NCI-H1417 (cell line): ENCODE measurements at places on chromosomes 7 and 10.

DNA sequence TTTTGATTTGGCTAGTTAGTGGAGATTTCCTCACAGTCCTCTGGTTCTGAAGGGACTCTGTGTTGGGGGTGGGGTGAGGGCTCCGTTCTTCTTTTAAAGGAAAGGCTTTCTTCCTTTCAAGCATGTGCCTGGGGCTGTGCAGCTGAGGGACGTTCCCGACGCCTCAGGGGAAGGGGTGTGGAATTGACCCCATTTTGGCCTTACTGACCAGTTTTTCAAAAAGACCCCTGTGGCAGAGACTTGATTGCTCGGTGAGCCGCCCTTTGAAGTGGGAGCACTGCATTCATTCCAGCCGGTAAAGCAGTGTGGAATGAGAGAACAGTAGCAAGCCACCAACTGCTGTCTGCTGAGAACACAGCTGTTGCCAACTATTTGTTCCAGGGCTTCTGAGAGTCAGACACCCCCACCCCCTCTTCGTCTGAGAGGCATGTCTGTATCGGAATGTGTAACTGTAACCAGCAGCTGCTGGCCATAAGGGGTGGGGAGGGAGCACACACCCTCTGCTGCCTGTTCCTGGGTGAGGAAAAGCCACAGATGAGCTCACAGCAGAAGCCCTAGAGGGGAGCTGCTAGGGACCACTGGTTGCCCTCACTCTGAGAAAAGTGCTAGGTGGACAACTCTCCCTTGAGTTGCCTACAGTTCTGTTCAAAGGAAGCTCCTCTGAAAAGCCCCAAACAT is 33.2 kb downstream of the WBP1L start:
- no peak for DNase-seq

- DNase-seq, result no peak
Measured at GRCh38 chr10:122141821-122142640, 129.1 kb upstream of the BTBD16 start.

DNA sequence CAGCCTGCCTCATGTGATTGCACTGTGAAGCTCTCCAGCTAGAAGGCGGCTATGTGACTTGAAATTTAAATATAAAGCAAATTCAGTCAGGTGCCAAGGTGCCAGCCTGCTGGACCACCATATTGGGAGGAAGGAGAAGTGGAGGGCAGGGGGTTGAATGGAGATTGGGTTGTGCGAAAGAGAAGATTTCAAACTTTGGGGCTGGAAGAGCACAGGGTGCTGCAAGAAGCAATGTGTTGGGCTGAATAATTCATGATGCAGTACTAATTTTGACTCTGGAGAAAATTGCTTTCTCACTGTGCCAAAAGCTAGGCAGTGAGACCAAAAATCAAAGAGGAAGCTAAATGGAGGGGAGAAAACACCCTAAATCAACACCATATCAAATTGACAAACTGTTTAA is 335.3 kb downstream of the NRG3 start:
- DNase-seq, result no peak

DNA sequence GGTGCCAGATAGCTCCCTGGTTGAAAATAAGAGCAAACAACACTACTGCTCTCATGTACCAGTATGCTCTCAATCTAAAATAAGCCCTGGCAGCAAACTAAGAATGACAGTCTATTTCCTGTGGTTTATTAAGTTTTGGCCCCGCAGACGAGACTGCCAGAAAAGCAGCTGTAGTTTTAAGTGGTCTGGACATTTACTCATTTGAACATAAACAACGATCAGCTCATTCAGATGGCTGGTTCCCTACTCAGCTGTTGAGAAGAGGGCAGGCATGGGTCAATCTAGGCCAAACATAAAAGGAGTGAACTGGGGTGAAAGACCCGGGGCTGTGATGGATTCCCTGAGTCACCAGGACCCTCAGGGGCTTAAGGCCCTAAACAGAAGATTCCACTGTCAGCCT is 4.5 kb downstream of the TRIL start:
- no peak for DNase-seq

DNA sequence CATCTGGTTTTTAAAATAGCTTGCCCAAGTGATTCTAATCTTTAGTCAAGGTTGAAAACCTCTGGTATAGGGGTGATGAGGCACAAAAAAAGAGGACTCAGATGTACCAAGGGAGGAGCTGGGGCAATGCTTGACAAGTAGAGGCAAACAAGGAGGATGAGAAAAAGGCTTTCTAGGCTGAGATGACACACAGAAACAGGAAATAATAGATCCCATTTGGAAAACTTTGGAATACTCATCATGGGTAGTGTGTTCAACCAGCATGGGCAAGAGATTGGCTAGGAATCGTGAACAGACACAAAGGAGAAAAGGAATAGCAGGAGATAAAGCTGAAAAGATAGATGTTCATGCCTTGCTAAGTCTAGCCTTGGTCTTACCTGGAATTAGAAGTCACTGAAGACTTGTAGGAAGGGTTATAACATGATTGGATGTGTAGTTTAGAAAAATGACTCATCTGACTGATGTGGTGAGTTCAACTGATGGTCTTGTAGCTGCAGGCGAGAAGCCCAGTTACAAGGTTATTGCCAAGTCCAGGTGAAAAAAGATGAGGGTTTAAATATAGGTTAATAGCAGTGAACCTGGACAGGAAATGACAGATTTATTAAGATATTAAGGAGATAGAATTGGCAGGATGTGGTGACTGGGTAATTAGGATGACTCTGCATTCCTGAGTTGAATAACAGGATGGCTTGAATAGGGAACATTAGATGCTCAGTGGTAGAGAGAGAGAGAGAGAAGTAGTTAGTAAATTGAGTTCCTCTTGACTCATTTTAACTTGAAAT is 214.0 kb upstream of the LRGUK start:
- no peak for DNase-seq

GRCh38 chr7:150346922-150347321 is 5.5 kb upstream of the RARRES2 start:
- no peak for DNase-seq

DNA sequence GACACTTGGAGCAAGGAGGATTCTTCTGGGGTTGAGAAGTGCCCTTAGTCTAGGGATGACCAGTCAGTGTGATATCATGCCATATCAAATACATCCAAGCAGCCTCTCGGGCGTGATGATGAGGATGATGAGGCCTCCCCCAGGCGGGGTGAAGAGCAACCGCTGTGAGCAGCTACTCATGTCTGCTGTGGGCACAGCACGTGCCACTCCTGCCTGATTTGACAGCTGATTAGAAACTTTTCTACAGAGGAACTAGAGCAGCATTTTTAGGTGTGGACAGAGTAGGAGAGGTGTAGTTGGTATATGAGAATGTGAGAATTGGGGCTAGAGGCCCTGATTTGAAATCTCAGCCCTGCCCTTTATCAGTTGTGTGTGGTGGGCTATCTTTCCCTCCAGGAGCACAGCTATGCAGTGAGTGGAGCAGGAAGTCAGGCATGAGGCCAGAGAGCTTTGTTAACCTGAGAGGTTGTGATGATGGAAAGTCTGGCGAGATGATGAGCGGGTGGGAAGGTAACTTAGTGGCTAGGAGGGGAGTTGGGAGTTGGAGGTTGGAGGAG is 49.6 kb upstream of the COBL start:
- no peak for DNase-seq

DNA sequence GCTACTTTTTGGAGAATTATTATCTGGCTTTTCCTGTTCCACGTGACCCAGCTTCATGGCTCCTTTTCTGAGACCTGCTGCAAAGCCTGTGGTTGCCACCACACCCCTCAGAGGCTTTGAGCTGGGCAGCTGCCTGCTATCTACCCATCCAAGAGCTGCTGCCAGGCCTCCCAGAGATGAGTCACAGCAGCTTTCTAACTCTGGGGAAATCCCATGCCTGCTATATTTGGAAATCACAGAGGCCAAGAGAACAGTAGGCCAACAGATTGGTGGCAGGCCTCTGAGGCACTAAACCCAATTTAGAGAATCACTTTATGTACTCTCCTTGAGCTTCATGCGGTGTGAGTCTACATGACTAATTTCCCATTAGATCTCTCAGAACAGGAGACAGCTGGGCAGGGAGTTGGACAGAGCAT is 35.2 kb downstream of the SGCE start:
- no peak for DNase-seq

DNA sequence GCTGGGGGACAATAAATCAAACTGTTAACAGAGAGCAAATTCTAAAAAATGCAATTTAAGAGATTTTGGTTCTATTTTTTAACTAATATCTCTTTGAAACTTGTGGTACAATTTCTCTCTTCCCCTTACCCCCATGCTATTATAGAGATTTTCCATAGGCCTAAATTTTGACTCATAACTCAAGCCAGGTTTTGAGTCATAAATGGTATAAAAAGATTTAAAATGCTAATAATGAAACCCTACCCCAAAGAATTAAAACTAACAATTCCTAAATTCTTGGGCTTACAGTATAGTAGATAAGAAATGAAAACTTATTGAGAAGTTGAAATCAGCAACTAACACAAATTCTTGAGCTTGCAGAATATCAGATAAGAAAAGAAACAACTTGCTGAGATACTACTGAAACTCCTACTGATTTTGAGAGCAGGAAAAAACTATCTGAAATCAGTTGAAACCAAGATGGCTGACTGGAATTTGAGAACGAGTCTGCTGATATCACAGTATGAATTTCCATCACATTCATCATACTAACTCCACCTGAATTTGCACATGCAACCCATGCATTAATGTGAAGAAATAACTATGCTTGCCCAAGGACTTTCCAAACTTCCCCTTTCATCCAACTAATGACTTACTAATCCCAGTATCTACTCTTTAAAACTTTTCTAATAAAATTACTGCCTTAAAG is 36.3 kb downstream of the POT1 start:
- no peak for DNase-seq

DNA sequence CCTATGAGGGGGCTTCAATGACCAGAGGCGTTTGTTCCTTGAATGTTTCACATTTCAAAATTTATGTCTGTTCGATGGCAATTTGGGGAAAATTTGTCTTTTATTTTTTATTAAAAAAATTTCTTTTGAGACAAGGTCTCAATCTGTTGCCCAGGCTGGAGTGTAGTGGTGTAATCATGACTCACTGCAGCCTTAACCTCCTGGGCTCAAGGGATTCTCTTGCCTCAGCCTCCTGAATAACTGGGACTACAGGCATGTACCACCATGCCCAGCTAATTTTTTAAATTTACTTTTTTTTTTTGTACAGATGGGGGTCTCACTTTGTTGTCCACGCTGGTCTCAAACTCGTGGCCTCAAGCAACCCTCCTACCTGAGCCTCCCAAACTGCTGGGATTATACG is 39.7 kb downstream of the OTUD1 start:
- no peak for DNase-seq

- no peak for DNase-seq
Measured at GRCh38 chr10:90112681-90113080, 411.3 kb downstream of the KIF20B start.

- DNase-seq, result peak; percentile 71
Measured at GRCh38 chr10:118754229-118754555, 578 bp downstream of the CACUL1 start.

GRCh38 chr10:86299562-86299961 is 67.0 kb downstream of the GRID1 start:
- no peak for DNase-seq
